ENCODE measurements at places on chromosomes 1 and 21. TPM values are rescaled to one million over a fixed set of nuclear protein-coding genes. Genes with fewer than 3 reads are reported as not detected.

The BROX gene
- 34.3 TPM for total RNA-seq

The AMY1B gene
- not detected for total RNA-seq

The CYP4Z1 gene
- not detected for total RNA-seq

The THEM5 gene
- total RNA-seq = not detected

The CNR2 gene
- 0.05 TPM for total RNA-seq

- H3K4me3 ChIP-seq = no peak overlapping the region
- no peak overlapping the region for H3K27ac ChIP-seq
- H3K36me3 ChIP-seq = peaks cover 12% of the 10 kb centered on the region
- DNase-seq = no peak
- H3K4me1 ChIP-seq = no peaks in the 10 kb centered on the region
These were observed 13.0 kb downstream of the LSS start for GRCh38 chr21:46215436-46216131.

GRCh38 chr1:223774134-223774814, 61.9 kb downstream of the CAPN2 start:
- H3K4me1 ChIP-seq = peaks cover 28% of the 10 kb centered on the region
- no peaks in the 10 kb centered on the region for H3K27me3 ChIP-seq
- H3K36me3 ChIP-seq = peaks cover 76% of the 10 kb centered on the region
- peak; percentile 4 for DNase-seq

GRCh38 chr21:34933609-34934335, 115.3 kb downstream of the RUNX1 start:
- H3K4me3 ChIP-seq = peak overlapping the region; percentile 72
- H3K27me3 ChIP-seq = no peaks in the 10 kb centered on the region
- peaks cover 83% of the 10 kb centered on the region for H3K4me1 ChIP-seq
- peak overlapping the region; percentile 91 for H3K27ac ChIP-seq
- peaks cover 25% of the 10 kb centered on the region for H3K36me3 ChIP-seq

GRCh38 chr1:9009438-9010370, 16.5 kb downstream of the SLC2A7 start:
- H3K27ac ChIP-seq = no peak overlapping the region
- H3K4me3 ChIP-seq = no peak overlapping the region
- peaks cover 8% of the 10 kb centered on the region for H3K27me3 ChIP-seq
- no peaks in the 10 kb centered on the region for H3K36me3 ChIP-seq
- peaks cover 2% of the 10 kb centered on the region for H3K4me1 ChIP-seq

DNA sequence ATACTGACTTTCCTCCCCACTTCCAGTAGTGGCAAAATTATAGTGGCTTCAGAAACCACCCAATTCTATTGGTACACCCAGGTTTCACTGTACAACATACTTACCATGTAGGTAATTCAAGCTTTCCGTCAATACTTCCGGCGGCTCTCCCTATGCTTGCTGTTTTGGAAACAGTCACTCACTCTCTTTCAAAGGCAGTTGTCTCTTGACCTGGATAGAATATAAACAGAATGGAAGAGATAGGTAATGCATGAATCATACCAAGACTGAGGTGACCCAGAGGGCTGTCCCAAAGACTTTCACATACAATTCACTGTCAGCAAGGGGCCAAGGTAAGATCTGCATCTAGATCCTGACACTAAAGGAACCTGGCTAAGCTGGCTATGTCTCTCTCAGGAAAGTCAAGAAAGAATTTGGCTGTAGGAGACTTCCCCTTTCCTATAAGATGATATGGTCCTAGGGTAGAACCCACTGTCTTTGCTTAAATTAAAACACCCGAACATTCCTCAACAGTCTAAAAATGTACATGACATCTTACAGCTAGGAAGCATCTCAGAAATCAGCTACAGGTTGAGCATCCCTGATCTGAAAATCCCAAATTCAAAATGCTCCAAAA, 59.6 kb downstream of the LUZP1 start:
- no peak for DNase-seq
- peaks cover 54% of the 10 kb centered on the region for H3K4me1 ChIP-seq

GRCh38 chr21:44931137-44931500, 8.7 kb upstream of the SLX9 start:
- H3K27ac ChIP-seq = peak overlapping the region; percentile 69
- H3K36me3 ChIP-seq = no peaks in the 10 kb centered on the region
- no peaks in the 10 kb centered on the region for H3K27me3 ChIP-seq
- H3K4me1 ChIP-seq = peaks cover 47% of the 10 kb centered on the region
- peak overlapping the region; percentile 76 for H3K4me3 ChIP-seq
